Spleen (tissue), 13 donors: ENCODE measurements at places on chromosomes 4 and X. TPM values are rescaled to one million over a fixed set of nuclear protein-coding genes. Genes with fewer than 3 reads are reported as not detected.

Gene TLR8
- 22.5 TPM for total RNA-seq

GRCh38 chrX:7252013-7252610 is 104.2 kb upstream of the PUDP start:
- no peak for DNase-seq

GRCh38 chrX:50168241-50168687 is 32.5 kb downstream of the AKAP4 start:
- no peak for DNase-seq

DNA sequence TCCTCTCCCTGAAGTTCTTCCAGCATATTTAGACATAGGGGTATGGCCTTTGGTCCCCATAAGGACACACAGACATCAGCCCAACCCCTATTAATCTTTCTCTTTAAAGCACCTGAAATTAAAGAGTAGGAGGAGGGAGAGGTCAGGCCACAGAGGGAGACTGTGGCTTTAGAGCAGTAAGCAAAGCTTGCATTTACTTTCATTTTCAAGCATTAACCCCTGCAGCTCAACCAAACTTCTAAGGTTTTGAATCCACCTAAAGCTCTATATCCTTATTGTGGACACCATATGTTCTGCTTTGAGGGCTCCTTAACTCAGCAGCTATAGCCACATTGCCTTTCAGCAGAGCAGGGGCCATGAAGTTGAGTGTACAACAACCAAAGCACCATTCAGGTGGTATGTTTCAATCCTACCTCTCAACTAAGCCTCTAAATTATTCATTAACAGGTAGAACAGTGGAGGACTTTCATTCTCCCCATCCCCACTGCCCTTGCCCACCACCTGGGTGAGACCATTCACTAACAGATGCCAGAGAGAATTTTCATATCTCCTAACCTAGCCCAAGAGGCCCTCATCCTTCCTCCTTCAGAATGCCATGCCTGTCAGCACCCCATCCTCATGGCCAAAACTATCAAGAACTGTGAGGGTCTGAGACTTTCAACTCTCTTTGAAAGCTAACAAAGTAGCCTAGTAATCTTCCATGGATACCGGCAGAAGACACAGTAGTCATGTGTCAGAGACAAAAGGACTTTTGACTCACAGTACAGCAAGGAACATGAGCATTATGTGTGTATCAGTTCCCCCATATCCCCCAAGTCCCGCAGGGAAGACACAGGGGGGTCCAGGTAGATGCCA is 20.8 kb downstream of the LIN54 start:
- no peak for DNase-seq

- no peak for DNase-seq
Measured at GRCh38 chr4:121125498-121125885, 38.6 kb downstream of the TNIP3 start.

GRCh38 chrX:13754765-13755164 is 20.2 kb downstream of the OFD1 start:
- no peak for DNase-seq

Gene SHROOM3
- 7.8 TPM for total RNA-seq

GRCh38 chr4:128519163-128519830 is 231.7 kb upstream of the PGRMC2 start:
- no peak for DNase-seq

- DNase-seq = no peak
Measured at GRCh38 chr4:153220682-153221395, 16.6 kb downstream of the TRIM2 start.

Gene RNF150
- 32.0 TPM for total RNA-seq

Gene UCHL1
- 3.5 TPM for total RNA-seq
